ENCODE measurements at places on chromosomes 16 and 17. TPM values are rescaled to one million over a fixed set of nuclear protein-coding genes. Genes with fewer than 3 reads are reported as not detected.

Gene CTF1
- 0.39 TPM for total RNA-seq

Gene WSCD1
- total RNA-seq, result 0.73 TPM

Gene TERB1
- not detected for total RNA-seq

Gene ARL17B
- total RNA-seq, result 49.1 TPM

Gene BICDL2
- total RNA-seq, result not detected

Gene TELO2
- 54.0 TPM for total RNA-seq

Gene SOCS7
- 19.6 TPM for total RNA-seq

DNA sequence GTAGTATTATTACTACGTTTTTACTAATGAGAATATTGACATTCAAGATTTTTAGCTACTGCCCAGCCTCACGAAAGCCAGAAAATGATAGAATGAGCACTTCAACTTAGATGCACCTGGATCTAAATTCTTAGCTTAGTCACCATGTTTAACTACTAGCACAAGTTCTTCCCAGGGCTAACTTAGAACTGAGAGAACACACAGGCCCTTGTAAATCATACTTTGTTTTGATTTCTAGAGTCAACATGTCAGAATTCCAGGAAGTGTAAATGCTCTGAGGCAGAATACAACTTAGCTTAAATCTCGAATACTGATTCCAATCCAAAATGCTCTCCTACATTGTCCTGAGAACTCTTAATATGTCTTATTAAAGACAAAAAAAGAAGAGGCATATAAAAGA lies 6.8 kb upstream of the ACSM1 start:
- no peaks in the 10 kb centered on the region for H3K36me3 ChIP-seq
- H3K27ac ChIP-seq, result no peak overlapping the region
- no peak overlapping the region for H3K4me3 ChIP-seq
- no peak for DNase-seq

DNA sequence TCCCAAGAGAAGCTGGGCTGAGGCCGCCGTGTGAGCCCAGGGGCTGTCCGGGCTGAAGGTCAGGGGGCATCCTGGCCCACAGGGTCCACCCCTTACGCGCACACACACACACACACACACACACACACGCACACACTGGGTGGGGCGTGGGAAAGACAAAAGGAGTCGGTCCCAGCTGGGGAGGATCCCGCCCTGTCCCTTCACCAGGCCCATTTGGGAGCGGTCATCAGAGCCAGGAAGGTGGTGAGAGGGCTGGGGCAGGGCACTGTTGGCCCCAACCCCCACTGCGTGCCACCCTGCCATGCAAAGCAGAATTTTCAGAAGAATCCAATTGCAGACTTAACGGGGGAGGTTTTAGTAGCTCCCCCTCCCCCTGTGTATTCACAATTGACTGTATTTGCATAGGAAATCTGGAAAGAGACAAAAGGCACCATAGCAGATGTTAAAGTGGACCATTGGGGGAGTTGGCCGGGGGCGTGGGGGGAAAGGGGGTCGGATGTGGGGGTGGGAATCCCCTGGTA lies 11.3 kb upstream of the CD300A start:
- peaks cover 4% of the 10 kb centered on the region for H3K4me1 ChIP-seq
- no peak overlapping the region for H3K4me3 ChIP-seq
- no peak for DNase-seq
- no peaks in the 10 kb centered on the region for H3K36me3 ChIP-seq
- no peak overlapping the region for H3K27ac ChIP-seq
- H3K27me3 ChIP-seq, result no peaks in the 10 kb centered on the region

GRCh38 chr17:15321556-15322251 lies 19.7 kb downstream of the TEKT3 start:
- H3K27ac ChIP-seq, result no peak overlapping the region
- H3K4me3 ChIP-seq, result no peak overlapping the region
- DNase-seq, result no peak
- H3K27me3 ChIP-seq, result no peaks in the 10 kb centered on the region
- H3K36me3 ChIP-seq, result no peaks in the 10 kb centered on the region

DNA sequence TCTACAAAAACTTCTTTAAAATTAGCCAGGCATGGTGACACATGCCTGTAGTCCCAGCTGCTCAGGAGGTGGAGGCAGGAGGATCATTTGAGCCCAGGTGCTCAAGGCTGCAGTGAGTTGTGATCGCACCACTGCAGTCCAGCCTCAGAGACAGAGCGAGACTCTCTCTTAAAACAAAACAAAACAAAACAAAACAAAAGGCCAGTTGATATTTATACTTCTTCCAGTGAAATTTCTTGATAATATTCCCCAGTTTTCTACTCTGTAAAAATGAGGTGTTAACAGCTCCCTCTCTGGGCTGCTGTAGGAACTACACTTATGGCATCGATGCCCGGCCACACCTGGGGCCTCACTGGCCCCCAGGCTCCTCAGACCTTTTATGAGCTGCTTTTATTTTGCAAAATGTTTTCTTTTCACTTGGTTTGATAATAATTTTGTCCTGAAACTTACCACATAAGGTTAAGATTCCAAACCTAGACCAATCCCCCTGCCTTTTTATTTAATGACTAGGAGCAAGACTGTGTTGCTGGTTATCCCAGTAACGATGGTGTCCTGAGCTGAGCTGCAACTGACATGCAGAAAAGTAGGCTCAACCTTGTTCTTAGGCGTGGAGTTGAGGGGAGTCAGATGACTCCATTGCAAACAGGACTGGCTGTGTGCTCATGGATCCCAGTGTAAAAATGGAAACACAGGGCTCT lies 17.6 kb downstream of the MAPK8IP3 start:
- H3K36me3 ChIP-seq, result peaks cover 8% of the 10 kb centered on the region
- no peaks in the 10 kb centered on the region for H3K27me3 ChIP-seq
- H3K4me1 ChIP-seq, result peaks cover 17% of the 10 kb centered on the region
- no peak overlapping the region for H3K4me3 ChIP-seq
- peak overlapping the region; percentile 4 for H3K27ac ChIP-seq

DNA sequence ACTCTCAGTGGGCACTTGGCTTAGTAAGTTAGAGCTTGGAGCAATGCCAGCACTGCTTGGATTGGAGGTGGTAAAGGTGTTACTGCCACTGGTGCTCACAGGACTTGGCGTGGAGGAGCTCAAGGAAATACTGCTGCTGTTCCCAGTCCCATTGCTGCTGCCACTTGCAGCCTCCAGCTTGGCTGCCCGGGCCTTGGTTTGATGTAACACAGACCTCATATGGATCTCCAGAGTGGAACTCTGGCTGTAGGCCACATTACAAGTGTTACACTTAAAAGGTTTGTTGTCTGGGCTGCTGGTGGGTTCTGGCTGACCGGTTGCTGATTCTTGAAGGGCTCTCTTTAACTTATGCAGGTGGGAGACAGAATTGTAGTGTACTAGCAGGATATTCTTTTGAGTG lies 250.3 kb downstream of the ZFHX3 start:
- no peak for DNase-seq
- no peaks in the 10 kb centered on the region for H3K27me3 ChIP-seq
- H3K27ac ChIP-seq, result no peak overlapping the region
- no peak overlapping the region for H3K4me3 ChIP-seq
- no peaks in the 10 kb centered on the region for H3K4me1 ChIP-seq

DNA sequence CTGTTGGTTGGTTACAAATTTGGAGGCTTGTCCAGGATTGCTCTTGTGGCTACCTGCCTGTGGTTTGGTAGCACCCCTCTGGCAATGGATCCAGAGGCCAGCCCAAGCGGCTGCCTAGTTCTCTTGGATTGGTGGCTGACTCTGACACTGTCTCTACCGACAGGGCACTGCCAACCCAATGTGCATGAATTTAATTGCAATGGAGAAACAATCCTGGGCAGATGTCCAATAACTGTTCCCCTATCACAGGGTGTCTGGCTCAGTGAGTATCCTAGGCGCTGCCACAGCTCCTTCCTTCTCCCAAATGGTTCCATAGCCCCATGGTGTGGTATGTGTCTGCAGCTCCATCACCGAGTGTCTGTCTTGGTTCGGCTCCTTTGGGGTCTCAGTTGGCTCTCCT lies 19.5 kb downstream of the N4BP1 start:
- H3K27me3 ChIP-seq, result no peaks in the 10 kb centered on the region
- no peaks in the 10 kb centered on the region for H3K4me1 ChIP-seq
- H3K27ac ChIP-seq, result no peak overlapping the region
- no peak overlapping the region for H3K4me3 ChIP-seq
- H3K36me3 ChIP-seq, result no peaks in the 10 kb centered on the region
- DNase-seq, result no peak

DNA sequence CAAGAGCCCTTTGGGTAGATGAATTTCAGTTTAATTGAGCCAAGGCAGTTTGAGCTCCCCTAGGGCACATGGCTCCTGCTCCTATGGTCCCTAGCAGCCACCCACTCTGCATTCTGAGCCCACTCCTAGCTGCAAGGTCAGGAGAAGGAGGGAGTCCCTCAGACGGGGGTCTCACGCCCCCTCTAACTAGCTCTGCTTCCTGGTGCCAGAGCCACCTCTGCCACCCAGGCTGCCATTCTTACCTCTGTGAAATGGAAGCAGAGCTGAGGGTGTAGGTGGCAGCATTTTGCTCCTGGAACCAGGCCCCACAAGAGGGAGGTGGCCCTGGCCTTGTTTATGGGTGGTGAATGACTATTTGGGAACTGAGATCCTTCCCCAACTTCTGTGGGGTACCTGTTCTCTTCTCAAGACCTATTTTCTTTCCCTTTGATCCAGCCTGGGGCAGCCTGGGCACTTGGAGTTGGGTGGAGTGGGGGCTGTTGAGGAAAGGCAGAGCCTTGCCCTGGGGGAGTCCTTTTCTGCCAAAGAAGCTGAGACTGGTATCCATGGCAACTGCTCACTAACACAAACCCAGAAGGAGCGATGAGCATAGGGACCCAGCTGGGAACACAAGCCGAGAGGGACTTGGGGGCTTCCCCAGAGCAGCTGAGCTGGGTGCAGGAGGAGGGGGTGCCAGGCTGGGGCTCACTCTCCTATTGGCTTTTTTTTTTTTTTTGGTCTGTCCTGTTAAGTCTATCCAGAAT lies 4.8 kb downstream of the SPNS2 start:
- peaks cover 17% of the 10 kb centered on the region for H3K4me1 ChIP-seq
- no peak overlapping the region for H3K4me3 ChIP-seq
- no peak for DNase-seq
- H3K36me3 ChIP-seq, result no peaks in the 10 kb centered on the region
- H3K27ac ChIP-seq, result no peak overlapping the region

GRCh38 chr17:60590070-60590469 lies 9.9 kb upstream of the PPM1D start:
- H3K4me3 ChIP-seq, result no peak overlapping the region
- H3K4me1 ChIP-seq, result no peaks in the 10 kb centered on the region
- H3K36me3 ChIP-seq, result no peaks in the 10 kb centered on the region

DNA sequence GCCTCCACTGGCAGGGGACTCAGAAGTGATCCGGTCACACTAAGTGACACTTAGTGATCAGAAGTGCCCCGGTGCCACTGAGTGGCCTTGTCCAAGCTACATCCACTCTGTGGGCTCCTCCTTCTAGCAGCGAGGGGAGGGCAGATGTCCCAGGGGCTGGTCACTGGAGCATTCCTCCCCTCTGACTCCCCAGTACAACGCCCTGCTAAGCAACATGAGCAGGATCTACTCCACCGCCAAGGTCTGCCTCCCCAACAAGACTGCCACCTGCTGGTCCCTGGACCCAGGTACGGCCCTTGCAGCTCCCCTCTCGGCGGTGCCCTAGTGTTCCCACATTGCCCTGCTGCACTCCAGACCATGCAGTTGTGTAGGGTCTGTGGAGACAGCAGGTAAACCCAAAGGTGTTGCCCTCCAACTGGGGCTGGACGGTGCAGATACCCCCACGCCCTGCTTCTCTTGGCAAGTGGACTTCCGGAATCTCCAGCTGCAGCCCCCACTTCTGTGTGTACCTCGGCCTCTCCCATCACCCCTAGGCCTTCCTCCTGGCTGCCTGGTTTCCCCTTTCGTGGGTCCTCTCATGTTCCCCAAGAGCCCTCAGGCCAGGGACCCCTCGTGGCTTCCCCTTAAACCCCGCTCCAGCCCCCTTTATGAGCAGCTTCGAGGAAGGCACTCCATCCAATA lies 2.1 kb downstream of the ACE start:
- DNase-seq, result peak; percentile 75
- no peaks in the 10 kb centered on the region for H3K36me3 ChIP-seq
- H3K4me1 ChIP-seq, result peaks cover 5% of the 10 kb centered on the region
- H3K27ac ChIP-seq, result no peak overlapping the region
- H3K27me3 ChIP-seq, result peaks cover 12% of the 10 kb centered on the region
- no peak overlapping the region for H3K4me3 ChIP-seq

- H3K27me3 ChIP-seq, result no peaks in the 10 kb centered on the region
- H3K4me3 ChIP-seq, result no peak overlapping the region
- H3K27ac ChIP-seq, result no peak overlapping the region
- H3K36me3 ChIP-seq, result no peaks in the 10 kb centered on the region
Measured at GRCh38 chr16:78513838-78514237, 414.4 kb downstream of the WWOX start.

- peak overlapping the region; percentile 99 for H3K27ac ChIP-seq
- peaks cover 13% of the 10 kb centered on the region for H3K36me3 ChIP-seq
- DNase-seq, result peak; percentile 62
- H3K27me3 ChIP-seq, result no peaks in the 10 kb centered on the region
Measured at GRCh38 chr17:75783069-75783783, 1.4 kb upstream of the UNK start.

GRCh38 chr17:11628374-11628773 lies 30.1 kb downstream of the DNAH9 start:
- no peaks in the 10 kb centered on the region for H3K36me3 ChIP-seq
- no peak overlapping the region for H3K27ac ChIP-seq
- no peaks in the 10 kb centered on the region for H3K27me3 ChIP-seq
- no peak overlapping the region for H3K4me3 ChIP-seq

DNA sequence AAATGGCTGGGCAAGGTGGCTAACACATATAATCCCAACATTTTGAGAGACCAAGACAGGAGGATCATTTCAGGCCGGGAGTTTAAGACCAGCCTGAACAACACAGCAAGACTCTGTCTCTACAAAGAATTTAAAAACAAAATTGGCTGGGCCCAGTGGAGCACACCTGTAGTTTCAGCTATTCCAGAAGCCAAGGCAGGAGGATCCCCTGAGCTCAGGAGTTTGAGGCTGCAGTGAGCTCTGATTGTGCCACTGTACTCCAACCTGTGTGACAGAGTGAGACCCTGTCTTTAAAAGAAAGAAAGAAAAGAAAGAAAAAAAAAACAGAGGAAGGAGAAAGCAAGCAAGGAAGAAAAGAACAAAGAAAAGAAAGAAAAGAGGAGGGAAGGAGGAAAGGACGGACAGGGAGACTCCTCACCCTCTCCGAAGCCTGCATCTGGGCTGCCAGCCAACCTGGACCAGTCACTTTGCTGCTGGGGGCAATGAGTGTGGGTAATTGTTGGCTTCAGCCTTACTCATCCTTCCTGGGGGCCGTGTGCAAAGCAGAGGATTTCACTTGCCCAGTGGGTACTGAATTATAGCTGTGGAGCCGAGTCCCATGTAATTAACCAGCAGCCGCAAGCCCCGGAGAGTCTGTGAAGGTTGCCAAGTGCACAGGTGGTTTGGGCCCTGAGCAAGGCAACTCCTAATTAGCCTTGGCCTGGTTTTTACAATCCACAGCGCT lies 6.7 kb upstream of the MT4 start:
- H3K36me3 ChIP-seq, result no peaks in the 10 kb centered on the region
- no peaks in the 10 kb centered on the region for H3K4me1 ChIP-seq
- no peaks in the 10 kb centered on the region for H3K27me3 ChIP-seq
- H3K27ac ChIP-seq, result no peak overlapping the region

- H3K27ac ChIP-seq, result no peak overlapping the region
- no peaks in the 10 kb centered on the region for H3K27me3 ChIP-seq
- no peaks in the 10 kb centered on the region for H3K4me1 ChIP-seq
- H3K36me3 ChIP-seq, result no peaks in the 10 kb centered on the region
- no peak overlapping the region for H3K4me3 ChIP-seq
Measured at GRCh38 chr16:65116216-65116615, 5.6 kb downstream of the CDH11 start.

GRCh38 chr16:81435103-81435502 lies 9.5 kb upstream of the CMIP start:
- H3K27ac ChIP-seq, result no peak overlapping the region
- DNase-seq, result no peak
- H3K27me3 ChIP-seq, result peaks cover 4% of the 10 kb centered on the region
- H3K4me1 ChIP-seq, result no peaks in the 10 kb centered on the region

All from naive thymus-derived CD4-positive, alpha-beta T cell (primary cell).